ENCODE measurements at places on chromosomes 13 and 19. TPM values are rescaled to one million over a fixed set of nuclear protein-coding genes. Genes with fewer than 3 reads are reported as not detected.
A peak's percentile ranks its signal among the peaks of the same experiment; 100 is the strongest.

GRCh38 chr19:51007488-51007887 lies 6.1 kb upstream of the KLK8 start:
- no peaks in the 10 kb centered on the region for H3K36me3 ChIP-seq
- H3K4me3 ChIP-seq = no peak overlapping the region
- DNase-seq = no peak
- peaks cover 74% of the 10 kb centered on the region for H3K27me3 ChIP-seq
- no peaks in the 10 kb centered on the region for H3K4me1 ChIP-seq

The YJEFN3 gene
- 15.0 TPM for total RNA-seq

The KLHL1 gene
- total RNA-seq = 0.23 TPM

GRCh38 chr13:43782686-43783085 lies 4.1 kb downstream of the ENOX1 start:
- peaks cover 15% of the 10 kb centered on the region for H3K4me1 ChIP-seq
- H3K27ac ChIP-seq = no peak overlapping the region
- peak overlapping the region; percentile 29 for H3K4me3 ChIP-seq

DNA sequence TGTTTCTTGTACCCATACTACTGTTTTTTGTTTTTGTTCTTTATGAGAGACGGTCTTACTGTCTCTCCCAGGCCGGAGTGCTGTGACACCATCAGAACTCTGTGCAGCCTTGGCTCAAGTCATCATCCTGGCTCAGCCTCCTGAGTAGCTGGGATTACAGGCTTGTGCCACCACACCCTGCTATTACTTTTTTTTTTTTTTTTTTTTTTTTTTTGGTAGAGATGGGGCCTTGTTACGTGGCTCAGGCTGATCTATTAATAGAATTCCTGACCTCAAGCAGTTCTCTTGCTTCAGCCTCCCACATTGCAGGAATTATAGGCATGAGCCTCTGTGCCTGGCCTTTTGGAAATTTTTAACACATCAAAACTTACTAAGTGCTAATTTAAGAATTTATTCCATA lies 2.9 kb upstream of the ZNF304 start:
- H3K27ac ChIP-seq = no peak overlapping the region
- peaks cover 31% of the 10 kb centered on the region for H3K4me1 ChIP-seq
- DNase-seq = no peak
- H3K4me3 ChIP-seq = no peak overlapping the region
- peaks cover 53% of the 10 kb centered on the region for H3K27me3 ChIP-seq

The ZNF235 gene
- total RNA-seq = 11.5 TPM

DNA sequence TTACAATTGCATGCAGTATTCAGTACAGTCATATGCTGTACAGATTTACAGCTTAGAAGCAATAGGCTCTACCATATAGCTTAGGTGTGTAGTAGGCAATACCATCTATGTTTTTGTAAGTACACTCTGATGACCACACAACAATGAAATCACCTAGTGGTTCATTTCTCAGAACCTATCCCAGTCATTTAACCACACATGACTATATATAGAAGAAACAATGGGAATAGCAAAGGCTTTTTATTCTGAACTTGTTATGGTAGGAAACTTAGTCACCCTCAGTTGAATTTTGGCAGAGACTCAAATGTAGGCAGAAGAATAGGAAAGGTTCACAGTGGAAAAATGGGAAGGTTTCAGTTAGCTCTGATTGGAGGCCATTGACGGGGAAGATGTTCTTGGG lies 1075.1 kb upstream of the MIR17HG start:
- H3K4me1 ChIP-seq = peaks cover 8% of the 10 kb centered on the region
- no peaks in the 10 kb centered on the region for H3K27me3 ChIP-seq

DNA sequence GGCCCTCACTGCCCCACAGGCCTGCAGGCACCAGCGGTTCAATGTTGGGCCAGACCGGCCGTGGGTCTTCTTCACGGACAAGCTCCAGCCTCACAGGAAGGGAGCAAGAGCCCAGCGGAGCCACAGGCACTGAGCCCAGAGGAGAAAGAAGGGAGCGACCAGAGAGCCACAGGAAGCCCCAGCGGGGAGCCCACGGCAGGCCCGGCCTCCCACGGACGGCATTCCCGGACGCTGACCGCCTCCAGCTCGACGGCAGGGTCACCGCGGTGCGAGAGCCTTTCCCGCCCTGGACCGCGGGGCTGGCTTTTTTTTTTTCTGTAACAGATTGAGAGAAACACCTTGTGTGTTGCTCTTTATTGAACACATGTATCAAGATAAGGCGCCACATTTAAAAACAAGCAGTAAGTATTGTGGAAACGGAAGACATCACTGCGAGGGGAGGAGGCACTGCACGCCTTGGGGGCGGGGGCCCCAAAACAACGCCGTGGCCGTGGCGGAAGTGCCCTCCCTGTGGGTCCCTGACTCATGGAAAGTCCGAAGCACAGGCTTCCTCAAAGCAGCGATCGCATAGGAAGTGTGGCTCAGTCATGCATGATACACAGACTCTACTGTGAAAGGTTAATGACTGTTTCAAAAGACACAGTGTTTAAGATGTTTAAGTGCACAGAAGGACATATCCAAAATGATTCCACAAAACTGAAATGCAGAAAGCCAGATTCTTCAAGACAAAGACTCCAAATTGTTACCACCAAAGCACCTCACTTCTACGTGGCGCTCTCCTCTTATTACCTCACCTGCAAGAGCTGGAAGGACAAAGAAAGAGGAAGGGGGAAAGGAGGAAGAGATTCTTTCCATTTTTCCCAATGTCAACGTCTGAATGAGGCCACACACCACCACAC lies 3.5 kb downstream of the RASA3 start:
- H3K36me3 ChIP-seq = no peaks in the 10 kb centered on the region
- no peaks in the 10 kb centered on the region for H3K27me3 ChIP-seq
- peak overlapping the region; percentile 97 for H3K4me3 ChIP-seq
- H3K4me1 ChIP-seq = peaks cover 73% of the 10 kb centered on the region
- no peak for DNase-seq

DNA sequence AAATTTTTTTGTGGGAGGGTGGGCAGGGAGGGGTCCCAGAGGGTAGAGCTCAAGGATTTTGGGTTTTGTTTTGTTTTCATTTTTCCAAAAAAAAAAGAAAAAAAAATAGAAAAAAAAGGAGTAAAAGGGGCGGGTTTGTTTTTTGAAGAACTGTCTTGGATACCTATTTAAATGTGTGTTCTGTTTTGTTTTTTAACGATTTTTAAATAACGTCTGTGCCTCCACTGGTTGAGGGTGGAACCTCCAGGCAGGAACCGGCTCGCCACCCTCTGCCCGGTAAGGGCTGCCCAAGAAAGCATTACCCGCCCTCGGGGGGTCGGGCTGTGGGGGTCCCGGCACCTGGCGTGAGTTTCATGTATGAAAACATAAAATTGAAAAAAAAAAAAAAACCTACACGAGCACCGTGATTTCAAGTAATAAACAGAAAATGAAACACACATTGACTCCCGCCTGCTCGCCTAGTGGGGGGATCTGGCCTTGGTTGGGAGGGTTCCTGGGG lies 10.4 kb downstream of the MIDN start:
- peaks cover 9% of the 10 kb centered on the region for H3K36me3 ChIP-seq
- DNase-seq = no peak
- H3K4me1 ChIP-seq = peaks cover 51% of the 10 kb centered on the region
- H3K4me3 ChIP-seq = peak overlapping the region; percentile 86
- peaks cover 30% of the 10 kb centered on the region for H3K27me3 ChIP-seq

The FFAR1 gene
- total RNA-seq = not detected

- H3K27ac ChIP-seq = no peak overlapping the region
- H3K27me3 ChIP-seq = no peaks in the 10 kb centered on the region
- peaks cover 3% of the 10 kb centered on the region for H3K36me3 ChIP-seq
Observed at GRCh38 chr19:4987692-4988370, 18.9 kb downstream of the KDM4B start.

All from neural crest cell (in vitro differentiated cells).